ENCODE measurements at places on chromosomes 5 and 9.

GRCh38 chr5:17743580-17744435 is 109.5 kb downstream of the TAF11L14 start:
- DNase-seq: no peak

GRCh38 chr9:18067548-18068120 is 406.3 kb upstream of the ADAMTSL1 start:
- DNase-seq: no peak

GRCh38 chr9:31153250-31153840 is 1231.1 kb upstream of the ACO1 start:
- no peak for DNase-seq

GRCh38 chr5:17196697-17197096 is 20.7 kb upstream of the BASP1 start:
- DNase-seq: no peak

DNA sequence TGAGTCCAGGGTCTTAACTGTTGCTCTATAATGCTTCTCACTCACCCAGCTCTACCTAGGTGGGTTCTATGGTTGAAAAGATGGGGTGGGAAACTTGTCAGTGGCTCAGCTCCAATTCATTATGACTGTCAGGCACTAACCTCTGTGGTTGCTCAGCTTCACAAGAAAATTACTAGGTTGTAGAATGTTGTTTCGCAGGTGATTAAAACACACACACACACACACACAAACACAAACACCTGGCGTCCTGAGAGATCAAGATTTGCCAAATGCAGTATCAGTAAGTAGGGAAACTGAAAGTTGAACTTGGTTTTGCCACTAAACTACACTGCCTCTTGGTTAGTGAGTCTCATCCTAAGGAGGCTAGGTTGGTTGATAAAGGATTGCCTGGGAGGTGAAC is 2.8 kb downstream of the MCCC2 start:
- no peak for DNase-seq

DNA sequence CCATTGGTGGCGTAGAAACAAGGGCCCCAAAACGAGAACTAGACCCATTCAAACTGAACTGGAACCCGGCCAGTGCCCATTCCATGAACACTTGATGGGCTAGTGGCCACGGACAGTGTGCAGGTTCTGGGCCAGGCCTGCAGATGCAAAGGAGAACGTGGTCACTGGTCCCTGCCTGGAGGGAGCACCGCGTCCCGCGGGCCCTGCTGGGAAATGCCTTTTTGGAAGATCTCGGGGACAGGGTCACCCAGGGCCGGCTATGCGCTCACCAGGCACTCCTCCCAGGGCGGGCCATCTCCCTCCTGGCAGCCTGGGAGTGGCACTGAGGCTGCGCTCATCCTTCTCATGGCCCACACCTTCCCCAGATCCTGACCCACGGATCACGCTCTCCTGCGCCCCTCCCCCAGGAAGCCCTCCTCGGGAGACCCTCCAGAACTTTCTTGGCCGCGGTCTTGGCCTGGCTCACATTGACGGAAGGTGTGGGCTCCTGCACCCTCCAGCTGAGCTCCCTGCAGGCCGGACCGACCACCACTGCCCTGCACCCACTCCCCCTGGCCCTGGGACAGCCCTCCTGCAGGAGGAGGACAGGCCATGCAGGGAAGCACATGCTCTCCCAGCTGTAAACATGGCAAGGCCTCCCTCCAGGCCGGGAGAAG is 2.8 kb upstream of the DIPK1B start:
- DNase-seq: no peak

- no peak for DNase-seq
Observed at GRCh38 chr5:155480731-155481131, 467.2 kb downstream of the KIF4B start.

- DNase-seq: no peak
Observed at GRCh38 chr9:100012279-100012678, 86.5 kb downstream of the ERP44 start.

All from HFF-Myc (cell line).